GM04504 (cell line): ENCODE measurements at places on chromosomes 2 and 18.

DNA sequence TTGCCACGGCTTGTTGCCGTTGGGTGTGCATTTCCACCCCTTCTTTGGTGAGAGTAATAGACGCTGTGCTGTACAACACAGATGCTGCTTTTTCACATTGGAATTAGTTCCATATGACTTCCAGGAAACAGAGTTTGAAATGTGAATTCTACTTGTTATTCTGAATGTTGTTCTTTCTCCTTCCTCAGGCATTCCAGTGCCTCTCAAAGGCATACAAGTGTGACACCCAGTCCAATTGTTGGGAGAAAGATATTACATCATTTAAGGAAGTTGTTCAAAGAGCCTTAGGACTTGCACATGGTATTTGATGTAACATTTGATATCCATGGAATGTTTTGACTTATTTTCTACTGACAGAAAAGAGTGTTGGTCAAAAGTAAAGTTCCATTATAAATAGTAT, 134.4 kb upstream of the LTBP1 start:
- DNase-seq = no peak

DNA sequence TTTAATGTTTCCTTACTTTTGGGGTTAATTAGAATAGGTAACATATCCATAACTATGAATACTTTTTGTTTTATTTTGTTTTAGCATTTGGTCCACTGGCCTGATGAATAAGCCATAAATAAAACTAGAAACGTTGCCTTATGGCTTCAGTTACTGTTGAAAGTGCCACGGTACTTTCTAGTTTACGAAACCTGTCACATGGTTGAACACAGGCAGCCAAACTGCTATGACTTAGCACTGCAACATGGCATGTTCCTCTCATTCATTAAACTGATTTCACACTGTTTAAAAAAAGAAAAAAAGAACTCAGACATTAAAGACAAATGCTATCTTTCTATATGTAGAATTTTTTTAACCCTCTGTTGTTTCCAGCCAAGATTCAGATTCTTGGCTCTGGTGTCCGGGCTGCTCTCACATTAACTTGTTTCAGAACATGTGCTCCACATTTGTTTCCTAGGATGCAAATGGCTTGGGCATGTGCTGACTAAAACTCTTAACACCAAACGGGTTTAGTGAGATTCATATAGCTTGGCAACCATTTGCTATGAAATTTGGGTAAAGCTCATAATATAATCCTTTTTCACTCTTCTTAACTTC, 323.9 kb upstream of the RND3 start:
- peak; percentile 37 for DNase-seq

GRCh38 chr2:88450186-88450585, 2.3 kb downstream of the FOXI3 start:
- DNase-seq = no peak

DNA sequence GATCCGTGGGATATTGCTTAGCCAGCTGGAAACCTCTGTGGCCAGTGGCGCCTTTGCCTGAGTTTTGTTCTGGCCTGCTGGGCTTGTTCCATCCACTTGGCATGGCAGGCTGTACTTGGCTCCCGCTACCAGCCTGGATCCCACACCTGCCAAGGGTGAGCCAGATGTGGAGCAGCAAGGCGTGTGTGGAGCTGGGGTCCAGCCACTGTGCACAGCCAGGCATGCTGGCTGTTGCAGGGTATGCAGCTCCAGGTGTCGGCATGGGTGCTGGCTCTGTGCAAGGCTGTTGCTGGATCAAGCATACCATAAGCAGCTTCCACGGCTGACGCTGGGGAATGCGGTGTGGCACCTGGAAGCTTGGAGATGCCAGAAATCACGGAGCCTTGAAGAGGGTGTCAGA, 34.5 kb downstream of the PTPN4 start:
- DNase-seq = no peak

- no peak for DNase-seq
Measured at GRCh38 chr2:236163471-236164200, 4.5 kb downstream of the GBX2 start.

DNA sequence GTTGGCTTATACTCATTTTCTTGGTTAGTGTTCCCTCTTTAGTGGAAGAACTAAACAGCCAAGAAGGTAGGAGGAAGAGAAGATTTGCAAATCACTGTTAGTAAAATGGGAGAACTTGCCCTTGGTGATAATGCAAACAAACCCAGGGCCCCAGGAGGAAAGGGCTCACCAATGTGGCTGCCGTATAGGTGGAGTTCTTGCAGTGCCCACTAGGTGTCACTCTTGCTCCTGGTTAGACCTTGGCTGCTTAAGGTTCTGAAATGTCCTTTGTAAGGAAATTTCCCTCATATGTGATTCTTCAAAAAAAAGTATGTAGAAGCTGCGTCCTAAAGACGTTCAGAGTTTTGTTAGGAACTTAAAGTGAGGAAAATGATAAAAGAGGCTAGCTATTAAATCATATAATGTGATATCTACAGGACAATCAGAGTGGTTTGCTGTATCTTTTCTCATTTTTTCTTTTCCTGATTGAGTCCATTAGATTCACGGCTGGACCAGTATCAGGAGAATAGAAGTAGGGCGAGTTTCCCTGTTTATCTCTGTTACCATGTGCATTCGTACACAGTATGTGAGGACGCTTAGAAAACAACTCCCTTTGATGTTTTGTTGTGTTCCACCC, 48.6 kb downstream of the RPIA start:
- peak; percentile 28 for DNase-seq

DNA sequence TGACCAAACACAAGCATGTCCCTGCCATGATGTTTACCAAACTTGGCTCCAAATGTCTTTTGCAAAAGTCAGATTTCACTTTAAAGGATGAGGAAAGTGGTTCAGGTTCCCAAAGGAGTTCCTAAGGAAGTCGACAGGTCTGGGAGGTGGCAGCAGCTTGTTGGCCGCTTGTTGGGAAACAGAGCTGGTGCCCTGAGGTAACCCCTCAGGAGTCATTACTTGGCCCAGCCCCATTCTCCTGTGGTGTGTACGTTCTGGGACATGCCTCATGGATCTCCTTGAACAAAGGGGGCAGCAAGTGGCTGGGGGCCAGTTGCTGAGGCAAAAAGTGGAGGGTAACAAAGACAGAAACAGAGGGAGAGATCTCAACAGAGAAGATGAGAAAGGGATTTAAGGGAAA, 10.9 kb downstream of the TMBIM1 start:
- DNase-seq = no peak

GRCh38 chr18:80143881-80144280, 34.8 kb downstream of the ADNP2 start:
- DNase-seq = no peak

DNA sequence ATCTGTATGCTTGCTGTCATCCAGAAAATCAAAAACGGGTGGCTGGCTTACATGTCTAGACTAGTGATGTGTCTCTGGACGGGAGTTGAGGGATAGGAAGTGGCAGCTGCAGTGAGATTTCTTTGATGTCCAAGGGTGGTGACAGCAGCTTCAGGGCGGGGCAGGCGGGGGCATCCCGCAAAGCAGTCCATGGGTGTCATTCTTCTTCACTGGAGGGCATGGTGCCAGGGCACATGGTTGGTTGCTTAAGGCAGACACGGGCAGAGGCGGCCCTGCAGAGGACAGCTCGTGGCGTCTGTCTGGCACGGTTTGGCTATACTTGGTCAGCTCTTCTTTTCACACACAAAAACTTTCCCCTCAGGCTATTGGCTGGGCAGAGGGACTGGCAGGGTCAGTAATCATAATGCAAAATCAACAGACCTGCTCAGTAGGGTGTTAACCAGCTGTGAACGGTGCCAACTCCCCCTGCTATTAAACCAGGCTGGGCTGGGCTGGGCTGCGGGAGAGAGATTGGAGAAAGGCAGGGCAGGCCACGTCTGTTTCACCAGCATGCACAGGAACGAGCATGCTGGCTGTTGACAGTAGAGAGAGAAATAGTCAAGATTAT, 63.7 kb downstream of the COL4A3 start:
- no peak for DNase-seq

DNA sequence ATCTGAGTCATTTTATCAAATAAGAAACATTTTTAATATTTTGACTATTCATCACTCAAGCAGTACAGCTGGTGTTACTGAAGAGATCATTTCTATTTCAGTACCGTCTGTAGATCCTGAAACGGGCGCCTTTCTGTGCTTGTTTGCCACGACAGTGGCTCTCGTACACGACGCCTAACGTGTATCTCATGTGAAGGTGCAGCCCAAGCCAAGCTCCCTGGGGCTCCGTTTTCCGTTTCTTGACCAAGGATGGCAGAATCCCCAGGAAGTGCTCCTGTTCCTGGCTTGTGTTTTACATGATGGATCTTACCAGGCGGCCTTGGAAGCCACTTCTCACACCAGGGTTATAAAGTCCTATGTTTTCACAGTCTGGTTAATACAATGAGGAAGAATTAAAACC, 320.6 kb downstream of the GBX2 start:
- no peak for DNase-seq

- no peak for DNase-seq
Measured at GRCh38 chr2:212299333-212299732, 239.3 kb downstream of the ERBB4 start.

DNA sequence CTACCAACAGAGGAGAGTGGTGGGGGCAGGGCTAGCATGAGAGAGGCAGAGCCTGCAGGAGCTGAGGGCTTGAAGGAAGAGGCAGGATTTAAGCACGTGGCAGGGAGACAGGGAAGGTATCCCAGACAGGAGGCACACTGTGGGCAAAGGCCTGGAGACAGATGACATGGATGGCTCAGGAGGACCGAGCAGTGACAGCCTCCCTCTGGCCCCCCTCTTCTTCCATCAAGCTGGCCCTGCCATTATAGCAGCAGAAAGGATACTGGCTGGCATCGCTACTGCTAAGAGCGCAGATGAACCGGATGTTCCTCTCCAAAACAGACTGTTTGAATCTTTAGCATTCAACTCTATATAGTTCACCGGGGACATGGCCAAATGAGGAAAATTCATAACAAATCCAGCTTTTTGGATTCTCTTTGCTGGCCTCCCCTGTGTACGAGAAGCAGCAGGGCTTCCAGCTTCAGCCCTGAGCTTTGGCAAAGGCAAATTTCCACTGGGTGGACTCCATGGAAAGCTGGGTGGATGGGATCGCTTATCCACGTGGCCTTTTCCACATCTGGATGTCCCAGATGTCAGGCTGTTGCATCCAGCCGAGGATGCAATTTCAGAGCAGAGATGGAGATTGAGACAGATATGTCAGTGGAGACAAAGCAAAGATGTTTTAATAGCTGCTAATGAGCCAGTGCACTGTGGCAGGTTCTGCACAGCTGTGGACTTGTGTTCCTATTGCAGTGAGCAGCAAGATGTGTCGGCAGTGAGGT, 36.2 kb downstream of the CAPN13 start:
- no peak for DNase-seq

DNA sequence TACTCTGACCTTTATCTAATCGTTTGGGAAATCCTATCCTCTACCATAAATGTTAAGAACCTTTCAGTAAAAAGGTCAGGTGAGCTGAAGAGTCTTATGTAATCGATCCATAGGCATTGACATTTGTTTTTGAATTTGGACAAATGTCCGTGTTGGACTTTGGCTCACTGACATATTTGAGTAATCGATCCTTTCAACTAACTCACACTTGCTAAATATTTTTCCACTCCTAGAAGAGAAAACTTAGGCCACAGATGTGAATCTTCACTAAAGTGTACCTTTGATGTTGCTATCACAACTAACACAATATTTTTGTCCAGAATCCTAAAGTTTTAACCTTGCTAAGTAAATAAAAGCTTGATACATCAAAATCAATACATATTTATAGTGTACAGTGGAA, 89.5 kb downstream of the CCDC102B start:
- no peak for DNase-seq

- peak; percentile 19 for DNase-seq
Measured at GRCh38 chr18:13221869-13222855, 3.6 kb downstream of the LDLRAD4 start.

- DNase-seq = no peak
Measured at GRCh38 chr2:50181212-50181611, 850.7 kb downstream of the NRXN1 start.

DNA sequence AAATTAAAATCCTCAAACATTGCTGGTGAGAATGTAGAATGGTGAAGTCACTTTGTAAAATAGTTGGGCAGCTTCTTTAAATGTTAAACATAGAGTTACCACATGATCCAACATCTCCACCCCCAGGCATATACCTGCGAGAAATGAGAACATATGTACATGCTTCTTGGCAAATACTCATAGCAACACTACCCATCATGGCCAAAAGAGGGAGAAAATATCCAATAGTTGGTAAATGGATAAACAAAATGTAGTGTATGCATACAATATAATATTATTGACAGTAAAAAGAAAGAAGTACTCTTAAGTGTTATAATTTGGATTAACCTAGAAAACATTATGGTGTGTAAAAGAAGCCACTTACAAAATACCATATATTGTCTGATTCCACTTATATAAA, 185.9 kb downstream of the CDH7 start:
- DNase-seq = no peak

GRCh38 chr2:28435814-28436351, 43.2 kb downstream of the FOSL2 start:
- no peak for DNase-seq

DNA sequence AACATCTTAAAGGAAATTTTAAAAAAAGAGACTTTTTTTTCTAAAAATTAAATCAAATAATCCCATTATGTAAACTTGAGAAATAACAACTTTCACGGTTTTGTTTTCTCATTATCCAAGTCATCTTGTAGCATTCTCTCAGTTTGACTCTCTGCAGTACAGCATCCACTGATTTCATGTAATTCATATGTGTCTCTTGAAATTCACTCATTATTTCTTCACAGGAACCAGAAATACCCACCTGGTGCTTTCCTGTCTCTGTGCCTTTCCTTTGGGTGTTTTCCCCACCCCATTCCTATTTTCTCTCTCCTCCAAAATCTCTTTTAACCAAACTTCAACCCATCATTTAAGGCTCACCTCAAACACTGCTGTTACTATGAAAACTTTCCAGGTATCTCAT, 116.1 kb upstream of the STK17B start:
- DNase-seq = no peak

DNA sequence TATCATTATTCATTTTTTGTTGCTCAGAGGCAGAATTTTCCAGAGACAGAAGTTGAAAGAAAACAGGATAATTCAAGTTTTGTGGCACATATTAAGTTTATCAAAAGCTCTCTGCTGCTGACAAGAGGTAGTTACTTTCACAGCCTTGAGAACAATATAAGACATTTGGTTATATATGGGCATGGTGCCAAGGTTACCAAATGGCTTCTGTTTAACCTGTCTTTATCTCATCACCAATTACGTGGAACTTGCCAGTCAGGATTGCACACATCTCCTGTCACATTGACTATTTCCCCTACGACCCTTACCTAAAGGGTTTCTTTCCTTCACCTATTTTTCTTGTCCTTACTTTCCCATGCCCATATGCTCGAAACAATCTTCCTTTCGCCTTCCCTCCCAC, 35.9 kb downstream of the KLF7 start:
- no peak for DNase-seq

GRCh38 chr2:101782427-101782792, 84.9 kb downstream of the MAP4K4 start:
- DNase-seq = no peak

DNA sequence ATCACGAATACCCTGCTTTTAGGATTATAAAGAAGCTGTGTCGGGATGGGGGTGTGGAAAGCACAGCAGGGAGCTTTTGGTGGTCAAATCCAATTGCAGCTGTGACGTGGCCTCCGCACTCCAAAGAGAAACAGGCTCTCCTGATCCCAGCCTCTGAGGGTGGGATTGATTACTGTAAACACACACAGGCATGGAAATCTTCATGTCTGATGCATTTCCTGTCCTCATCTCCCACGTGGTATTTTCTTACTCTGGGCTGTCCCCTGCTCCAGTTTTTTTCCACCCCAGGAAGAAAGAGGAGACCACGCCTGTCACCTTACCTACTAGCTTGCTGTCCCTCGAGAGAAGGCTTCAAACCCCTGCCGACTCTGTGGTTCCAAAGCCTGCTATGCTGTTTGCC, 22.7 kb downstream of the RNF152 start:
- peak; percentile 60 for DNase-seq
